ENCODE measurements at places on chromosomes 16 and 17.

GRCh38 chr16:59213952-59214351 is 479.8 kb upstream of the GOT2 start:
- no peak for DNase-seq

GRCh38 chr16:61798741-61799140 is 237.5 kb downstream of the CDH8 start:
- DNase-seq: no peak

DNA sequence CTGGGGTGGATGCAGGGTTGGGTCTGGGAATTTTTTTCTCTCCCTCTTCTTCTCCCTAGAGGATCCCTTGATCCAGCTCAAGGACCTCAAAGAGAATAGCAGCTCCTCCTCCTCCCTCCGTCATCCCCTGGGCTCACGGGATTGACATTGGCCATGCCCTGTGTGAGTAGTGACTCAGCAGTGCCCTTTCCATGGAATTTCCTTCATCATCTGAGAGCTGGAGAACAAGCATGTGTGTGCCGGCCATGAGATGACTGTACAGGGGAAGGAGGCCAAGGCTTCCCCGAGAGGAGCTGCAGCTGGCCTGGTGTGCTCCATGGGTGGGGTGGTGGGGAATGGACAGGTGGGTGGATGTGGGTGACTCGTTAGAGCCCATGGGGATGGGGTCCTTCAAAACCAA is 8.9 kb upstream of the WSCD1 start:
- DNase-seq: no peak

- DNase-seq: no peak
These were observed 38.3 kb upstream of the CRHR1 start for GRCh38 chr17:45745601-45746494.

DNA sequence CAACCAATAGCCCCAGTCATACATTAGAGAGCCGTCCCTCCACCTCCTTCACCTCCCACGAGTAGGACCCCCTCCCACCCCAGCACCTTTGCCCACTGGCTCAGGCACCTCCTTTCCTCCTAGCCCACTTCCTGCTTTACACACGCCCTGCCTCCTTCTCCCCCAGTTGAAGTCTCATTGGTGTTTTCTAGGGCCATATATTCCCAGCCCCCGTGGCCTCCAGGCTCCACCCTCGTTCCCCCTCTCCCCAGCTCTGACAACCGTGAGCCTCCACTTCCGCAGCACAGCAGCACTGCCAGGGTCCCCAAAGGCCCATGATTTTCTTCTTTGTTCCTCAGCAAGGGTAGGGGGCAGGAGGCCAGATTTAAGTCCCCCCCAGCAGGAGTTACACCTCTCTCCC is 340.3 kb upstream of the TNRC6C start:
- DNase-seq: no peak

DNA sequence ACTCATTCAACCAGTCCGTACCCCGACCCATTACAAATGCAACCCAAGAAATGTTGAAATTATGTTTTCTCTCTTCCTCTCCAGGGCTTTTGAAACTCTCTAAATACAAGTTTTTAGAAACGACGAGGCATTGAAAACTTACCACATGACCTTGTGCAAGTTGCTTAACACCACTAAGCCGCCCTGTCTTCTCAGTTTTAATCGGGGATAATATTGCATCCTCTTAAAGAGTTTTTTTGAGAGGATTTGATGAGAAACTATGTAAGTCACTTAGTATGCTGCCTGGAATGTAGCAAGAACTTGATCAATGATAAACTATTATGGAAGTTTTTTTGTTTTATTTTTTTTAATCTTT is 149.0 kb upstream of the FAM20A start:
- no peak for DNase-seq

DNA sequence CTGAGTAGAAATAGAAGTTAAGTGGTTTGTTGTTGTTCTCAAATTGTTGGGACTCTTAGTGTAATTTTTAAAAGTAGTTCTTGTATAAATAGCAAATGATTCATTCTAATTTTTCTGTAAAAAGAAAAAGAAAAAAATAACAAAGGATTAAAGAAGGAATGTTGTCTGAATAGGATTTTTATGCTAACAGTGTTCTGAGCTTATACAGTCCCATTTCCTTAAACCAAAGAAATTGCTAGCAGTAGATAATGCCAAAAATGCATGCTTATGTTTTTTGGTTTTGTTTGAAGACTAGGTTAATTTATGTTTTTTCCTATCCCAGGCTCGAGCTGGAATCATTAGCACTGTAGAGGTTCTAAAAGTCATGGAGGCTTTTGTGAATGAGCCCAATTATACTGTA is 44.7 kb upstream of the KPNB1 start:
- DNase-seq: no peak

DNA sequence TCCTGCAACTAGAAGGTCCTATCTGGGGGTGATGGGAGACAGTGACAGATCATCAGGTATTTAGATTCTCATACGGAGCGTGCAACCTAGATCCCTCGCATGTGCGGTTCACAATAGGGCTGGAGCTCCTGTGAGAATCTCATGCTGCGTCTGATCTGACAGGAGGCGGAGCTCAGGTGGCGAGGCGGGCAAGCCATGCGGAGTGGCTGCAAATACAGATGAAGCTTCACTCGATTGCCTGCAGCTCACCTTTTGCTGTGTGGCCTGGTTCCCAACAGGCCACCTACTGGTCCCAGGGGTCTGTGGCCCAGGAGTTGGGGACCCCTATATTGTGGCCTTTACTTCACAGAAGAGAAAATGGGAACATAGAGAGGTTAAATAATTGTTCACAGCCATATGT is 200.4 kb downstream of the IRF8 start:
- DNase-seq: no peak

DNA sequence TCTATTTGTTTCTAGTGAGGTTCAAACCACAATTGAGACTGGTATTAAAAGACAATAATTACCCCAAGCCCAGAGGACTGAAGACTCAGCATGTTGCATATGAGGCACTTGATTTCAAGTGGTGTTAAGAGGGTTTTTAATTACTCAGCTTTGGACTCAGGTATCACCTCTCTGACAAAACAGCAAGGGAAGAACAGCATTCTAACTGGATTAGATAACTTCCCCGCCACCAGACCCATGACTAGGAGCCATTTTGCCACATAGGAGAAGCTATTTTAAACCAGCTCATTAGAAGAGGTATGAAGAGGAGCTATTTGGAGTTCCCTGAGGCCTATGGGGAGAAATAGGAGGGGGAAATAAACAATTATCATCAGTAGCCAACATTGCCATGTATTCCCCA is 226.1 kb upstream of the TOX3 start:
- DNase-seq: no peak

DNA sequence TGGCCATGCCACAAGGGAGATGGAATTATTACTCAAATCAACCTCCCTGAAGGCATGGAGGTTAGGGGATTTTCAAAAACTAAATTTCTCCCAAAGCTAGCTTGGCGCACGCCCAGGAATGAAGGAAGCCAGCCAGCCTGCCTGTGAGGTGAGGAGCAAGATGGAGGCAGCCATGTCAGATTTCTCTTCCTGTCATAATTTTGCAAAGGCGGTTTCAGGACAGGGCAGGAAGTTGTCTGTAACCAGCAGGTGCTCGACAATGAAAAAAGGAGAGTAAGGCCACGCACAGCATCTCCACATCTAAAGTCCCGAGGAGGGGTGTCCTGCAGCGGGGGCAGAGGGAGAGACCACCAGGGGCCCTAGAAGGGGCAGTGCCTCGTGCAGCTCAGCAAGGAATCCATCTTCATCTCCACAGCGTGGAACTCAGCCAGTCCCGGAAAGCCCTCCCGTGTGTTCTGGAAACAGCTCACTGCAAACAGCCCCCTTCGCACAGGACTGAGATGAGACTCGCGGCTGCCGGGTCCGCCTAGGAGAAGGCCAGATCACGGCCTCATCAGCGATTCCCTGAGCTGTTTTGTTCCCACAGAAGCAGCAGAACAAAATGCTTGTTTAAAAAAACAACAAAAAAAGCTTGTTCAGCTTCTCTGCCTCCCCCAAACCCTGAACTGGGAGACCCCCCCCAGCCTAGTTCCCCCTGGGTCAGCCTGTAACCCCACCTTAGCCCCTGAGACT is 47.8 kb downstream of the SLC7A5 start:
- no peak for DNase-seq

- DNase-seq: no peak
These were observed 5.1 kb downstream of the FANCA start for GRCh38 chr16:89811321-89811720.

DNA sequence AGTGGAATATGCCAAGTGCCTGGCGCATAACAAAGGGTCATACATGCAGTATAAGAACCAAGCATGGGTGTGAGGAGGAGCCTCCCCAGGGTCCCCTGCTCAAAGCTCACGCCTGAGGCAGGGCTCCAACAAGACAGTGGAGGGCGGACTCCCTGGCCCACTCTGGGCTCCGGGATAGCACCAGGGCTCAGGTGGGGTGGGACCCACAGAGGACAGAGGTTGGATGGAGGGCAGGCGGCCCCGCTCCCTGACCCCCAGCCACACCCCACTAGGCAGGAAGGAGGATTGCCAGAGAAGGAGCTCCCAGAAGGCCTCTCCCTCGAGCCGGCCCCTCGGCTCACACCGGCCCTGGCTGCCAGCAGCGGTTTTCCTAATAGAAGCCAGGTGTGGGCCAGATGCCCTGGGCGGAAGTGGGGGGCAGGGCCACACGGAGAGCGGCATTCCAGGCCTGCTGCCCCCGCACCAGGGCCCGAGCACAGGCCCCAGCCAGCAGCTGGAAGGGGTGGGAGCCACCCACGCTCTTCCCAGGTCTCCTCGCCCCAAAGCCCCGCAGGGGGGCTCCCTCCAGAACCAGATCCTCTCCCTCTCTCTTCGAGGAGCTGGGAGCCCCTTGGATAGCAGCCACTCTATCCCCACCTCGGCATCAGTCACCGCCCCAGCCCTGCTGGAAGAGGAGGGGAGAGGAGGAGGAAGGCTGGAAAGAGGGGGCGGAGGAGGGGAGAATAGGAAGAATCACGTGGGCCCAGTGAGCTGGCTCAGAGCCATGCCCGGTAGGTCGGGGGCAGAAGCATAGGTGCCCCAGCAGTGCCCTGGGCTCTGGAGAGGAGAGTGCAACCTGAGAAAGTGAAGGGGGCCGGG is 21.0 kb downstream of the VASN start:
- DNase-seq: no peak

DNA sequence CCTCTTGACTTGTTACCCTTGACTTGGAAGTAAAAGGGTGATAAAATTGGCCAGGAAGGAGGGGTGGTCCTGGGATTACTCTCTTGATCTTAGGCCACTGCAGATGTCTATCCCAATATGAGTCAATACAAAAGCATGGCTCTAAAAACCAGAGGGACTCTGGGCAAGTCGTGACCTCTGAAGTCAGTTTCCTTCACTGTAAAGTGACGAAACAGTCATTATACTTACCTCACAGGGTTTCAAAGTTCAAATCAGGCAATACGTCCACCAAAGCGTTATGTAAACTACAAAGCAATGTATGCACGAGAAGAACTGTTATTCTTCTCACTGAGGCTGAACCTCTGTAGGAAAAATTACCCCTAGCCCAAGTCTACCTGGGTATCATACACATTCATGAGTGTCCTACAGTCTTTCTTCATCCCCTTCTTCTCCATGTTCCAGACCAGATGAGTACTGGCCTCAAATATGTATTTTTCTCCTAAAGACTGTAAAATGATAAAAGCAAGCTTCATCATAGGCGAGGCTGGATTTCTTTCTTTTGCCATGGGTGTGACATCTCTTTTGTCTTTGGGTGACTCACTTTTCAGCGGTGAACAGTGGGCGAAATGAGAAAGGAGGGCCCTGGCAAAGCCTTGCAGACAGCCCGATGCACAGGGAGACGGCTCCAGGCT is 34.5 kb upstream of the CLEC18B start:
- no peak for DNase-seq

DNA sequence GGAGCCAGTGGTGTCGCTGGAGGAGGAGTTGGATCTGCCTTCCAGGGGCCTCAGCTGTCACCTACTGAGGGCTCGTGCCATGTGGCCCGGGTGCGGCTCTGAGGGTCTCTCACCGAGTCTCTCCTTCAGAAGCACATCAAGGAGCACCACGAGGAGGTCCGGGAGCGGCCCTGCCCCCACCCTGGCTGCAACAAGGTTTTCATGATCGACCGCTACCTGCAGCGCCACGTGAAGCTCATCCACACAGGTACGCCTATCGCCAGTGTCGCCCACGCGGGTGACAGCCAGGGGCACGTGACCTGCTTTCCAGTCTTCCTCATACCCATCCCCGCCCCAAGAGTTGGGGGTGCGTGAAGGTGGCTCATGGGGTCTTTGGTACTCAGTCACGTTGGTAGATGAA is 12.5 kb downstream of the ZNF276 start:
- no peak for DNase-seq

GRCh38 chr17:6241381-6241780 is 171.2 kb downstream of the WSCD1 start:
- no peak for DNase-seq

DNA sequence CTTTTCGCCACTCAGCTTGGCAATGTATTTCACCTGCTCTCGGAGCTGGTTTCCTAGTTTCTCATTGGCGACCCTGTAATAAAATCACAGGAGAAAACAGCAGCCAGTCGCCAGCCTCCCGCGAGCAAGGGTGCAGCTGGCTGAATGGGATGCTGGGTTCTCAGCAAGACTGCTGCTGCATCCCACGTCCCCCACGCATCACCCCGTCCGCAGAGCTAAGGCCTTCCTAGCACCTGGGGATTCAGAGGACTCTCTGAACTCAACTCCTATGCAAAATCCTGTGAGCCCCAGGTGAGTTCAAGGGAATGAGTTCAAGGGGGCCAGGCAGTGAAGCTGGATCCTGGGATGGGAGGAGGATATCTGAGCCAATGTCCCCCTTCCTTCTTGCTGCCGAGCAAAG is 29.3 kb downstream of the DHX38 start:
- no peak for DNase-seq

- DNase-seq: peak; percentile 47
These were observed 23.8 kb downstream of the SNX11 start for GRCh38 chr17:48131216-48131824.

DNA sequence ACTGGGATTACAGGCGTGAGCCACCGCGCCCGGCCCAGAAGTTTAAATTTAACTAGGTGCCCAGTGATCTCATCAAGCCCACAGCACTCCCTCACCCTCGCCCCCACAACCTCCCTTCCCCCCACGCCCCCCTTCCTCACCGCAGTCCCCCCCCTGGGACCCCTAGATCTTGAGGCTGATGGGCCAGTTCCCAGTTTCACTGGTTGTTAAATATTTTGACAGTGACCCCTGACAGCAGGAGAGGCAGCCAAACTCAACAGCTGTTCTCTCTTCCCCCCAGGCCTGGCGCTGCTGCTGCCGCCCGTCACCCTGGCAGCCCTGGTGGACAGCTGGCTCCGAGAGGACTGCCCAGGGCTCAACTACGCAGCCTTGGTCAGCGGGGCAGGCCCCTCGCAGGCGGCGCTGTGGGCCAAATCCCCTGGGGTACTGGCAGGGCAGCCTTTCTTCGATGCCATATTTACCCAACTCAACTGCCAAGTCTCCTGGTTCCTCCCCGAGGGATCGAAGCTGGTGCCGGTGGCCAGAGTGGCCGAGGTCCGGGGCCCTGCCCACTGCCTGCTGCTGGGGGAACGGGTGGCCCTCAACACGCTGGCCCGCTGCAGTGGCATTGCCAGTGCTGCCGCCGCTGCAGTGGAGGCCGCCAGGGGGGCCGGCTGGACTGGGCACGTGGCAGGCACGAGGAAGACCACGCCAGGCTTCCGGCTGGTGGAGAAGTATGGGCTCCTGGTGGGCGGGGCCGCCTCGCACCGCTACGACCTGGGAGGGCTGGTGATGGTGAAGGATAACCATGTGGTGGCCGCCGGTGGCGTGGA is 15.6 kb downstream of the QPRT start:
- DNase-seq: no peak
